ENCODE measurements at places on chromosomes 4 and X. TPM values are rescaled to one million over a fixed set of nuclear protein-coding genes. Genes with fewer than 3 reads are reported as not detected.

F8A3 gene
- 3.1 TPM for polyA plus RNA-seq

NPY5R gene
- not detected for polyA plus RNA-seq

IL2RG gene
- 1,598 TPM for polyA plus RNA-seq

DNA sequence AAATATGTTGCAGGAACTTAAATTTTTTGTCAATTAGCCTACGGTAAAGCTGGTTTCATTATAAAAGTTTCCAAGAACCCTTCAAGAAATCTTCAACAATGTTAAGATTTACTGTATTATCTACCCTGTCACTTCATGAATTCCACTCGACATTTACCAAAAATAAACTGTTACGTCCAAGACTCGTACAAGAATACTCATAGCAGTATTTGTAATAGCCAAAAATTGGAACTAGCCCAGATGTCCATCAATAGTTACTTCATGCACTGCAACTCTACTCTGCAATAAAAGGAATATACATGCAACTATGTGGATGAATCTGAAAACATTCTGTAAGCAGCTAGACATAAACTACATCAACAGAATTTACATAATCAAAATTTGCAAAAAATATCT, 13.4 kb downstream of the RBMX start:
- no peak for DNase-seq

DNA sequence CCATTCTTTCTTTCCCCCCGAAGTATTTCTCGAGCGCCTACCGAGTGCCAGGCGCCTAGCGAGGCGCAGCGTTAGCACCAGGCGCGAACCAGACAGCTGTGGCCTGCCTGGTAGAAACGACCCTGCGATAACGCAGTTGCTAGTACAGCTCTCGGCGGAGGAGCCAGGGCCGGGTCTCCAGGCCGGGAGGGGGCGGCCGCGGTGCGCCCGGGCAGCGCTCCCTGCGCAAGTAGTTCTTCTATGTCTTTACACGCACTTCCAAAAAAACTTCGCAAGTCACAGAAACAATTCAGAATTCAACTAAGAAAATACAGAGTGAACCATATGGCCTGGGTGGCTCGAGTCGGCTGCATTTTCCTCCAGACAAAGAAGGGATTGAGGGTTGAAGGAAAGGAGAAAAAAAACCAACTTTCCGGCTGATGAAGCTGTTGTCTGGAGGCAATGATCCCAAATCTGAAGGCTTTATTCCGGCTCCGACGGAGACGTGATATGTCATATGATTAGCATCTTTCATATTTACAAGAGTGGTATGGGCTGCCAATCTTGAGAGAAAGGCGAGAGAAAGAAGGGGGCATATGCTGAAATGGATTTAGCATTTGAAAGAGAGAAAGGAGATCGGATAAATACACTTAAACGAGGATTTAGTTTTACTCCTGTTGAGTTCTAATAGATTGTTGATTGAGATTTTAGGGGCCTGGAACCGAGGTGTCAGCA, 7.2 kb upstream of the NEUROG2 start:
- peak; percentile 9 for DNase-seq

GRCh38 chrX:18129690-18130089, 91.0 kb downstream of the BEND2 start:
- DNase-seq = no peak

DNA sequence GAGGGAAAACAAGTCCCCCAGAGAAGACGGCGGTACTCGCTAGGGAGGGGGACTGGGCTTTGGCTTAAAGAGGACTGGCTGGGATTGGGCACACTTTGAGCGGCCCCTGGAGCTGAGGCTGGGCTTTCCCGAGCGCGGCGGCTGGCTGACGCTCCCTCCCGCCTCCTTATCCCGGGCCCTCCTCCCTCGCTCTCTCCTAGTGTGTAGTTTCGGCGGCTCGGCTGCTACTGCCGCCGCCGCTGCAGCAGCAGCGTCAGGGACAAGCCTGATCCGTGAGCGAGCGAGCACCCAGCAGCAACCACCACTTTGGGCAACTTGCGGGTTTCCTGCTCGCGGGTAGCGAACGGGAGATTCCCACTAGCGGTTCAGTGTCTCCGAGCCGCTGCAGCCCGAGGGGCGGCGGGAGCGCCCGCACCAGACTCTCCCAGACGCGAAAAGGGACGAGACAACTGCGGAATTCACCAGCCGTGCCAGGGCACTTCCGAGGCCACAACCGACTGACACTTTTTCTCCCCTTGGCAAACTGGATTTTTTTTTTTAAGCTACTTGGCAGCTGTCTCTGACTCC, 632 bp upstream of the PCDH7 start:
- DNase-seq = no peak

- no peak for DNase-seq
Measured at GRCh38 chr4:55435141-55435841, 39.5 kb downstream of the TMEM165 start.

GRCh38 chr4:81827577-81828202, 356.0 kb upstream of the RASGEF1B start:
- DNase-seq = no peak
